Mesothelial cell of epicardium (in vitro differentiated cells): ENCODE measurements at places on chromosomes 1 and 21.

- DNase-seq: no peak
Measured at GRCh38 chr1:172483448-172483847, 39.6 kb upstream of the PIGC start.

- DNase-seq: no peak
Measured at GRCh38 chr1:200181861-200182260, 154.4 kb downstream of the NR5A2 start.

GRCh38 chr1:32047701-32048100 lies 25.0 kb upstream of the TMEM39B start:
- no peak for DNase-seq

- DNase-seq: no peak
Measured at GRCh38 chr1:156942176-156942575, 21.7 kb downstream of the LRRC71 start.

DNA sequence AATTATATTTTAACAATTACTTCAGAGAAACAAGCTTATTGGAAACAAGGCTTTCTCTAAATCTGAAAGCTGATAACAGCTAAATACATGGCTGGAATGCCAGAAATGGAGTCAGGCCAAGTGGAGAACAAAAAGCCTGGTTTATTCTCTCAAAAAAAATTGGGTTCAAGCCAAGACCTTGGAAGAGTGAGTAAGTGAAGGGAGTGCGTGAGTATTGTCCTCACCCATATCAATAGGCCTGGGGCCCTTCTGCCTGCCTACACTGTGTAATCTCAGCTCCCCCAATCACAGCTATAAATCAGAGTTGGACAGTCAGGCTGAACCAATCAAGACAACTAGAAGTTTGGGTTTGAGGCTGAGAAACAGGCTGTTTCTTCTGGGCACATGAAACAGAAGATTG lies 7.4 kb downstream of the KYAT3 start:
- no peak for DNase-seq

DNA sequence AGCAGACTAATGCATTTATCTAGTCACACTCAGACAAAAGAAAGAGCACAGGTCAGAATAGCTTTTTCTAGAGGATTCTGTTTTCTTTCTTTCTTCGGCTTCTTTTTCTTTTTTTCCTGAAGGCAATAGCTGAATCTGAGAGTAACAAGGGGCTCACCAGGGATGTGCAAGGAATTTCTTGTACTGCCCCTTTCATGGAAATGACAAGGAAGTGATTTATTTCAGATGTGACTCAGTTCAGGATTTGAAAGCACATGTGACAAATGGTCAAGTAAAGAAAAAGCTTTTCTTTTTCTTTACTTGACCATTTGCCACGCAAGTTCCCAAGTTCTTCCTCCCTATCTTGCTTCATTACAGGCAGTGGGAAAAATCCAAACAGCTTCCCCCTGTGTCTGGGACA lies 202.0 kb downstream of the GABPA start:
- no peak for DNase-seq

DNA sequence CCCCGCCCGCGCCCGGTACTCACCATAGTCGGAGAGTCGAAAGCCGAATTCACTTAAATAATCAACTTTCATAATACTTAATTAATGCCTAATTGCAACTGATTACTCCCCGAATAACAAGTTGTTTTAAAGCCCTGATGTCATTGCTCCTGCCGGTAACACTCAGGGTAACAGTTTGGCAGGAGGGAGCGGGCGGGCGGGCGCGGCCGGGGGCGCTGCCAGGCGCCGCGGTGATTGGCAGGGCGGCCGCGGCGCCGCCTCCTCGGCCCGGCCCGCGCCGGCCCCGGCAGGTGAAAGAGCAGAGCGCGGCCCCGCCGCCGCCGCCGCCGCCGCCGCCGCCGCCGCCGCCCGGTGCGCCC lies 102.2 kb downstream of the CASZ1 start:
- DNase-seq: no peak

- DNase-seq: peak; percentile 36
Measured at GRCh38 chr1:20185834-20186782, at the start of the genes PLA2G2C and UBXN10. Gene PLA2G2C (minus strand): TSS chr1:20186518. CDS start chr1:20177363, 9,155 bp downstream. Gene UBXN10 (plus strand): TSS chr1:20186096. CDS start chr1:20190562, 4,466 bp downstream.

GRCh38 chr1:36733748-36734147 lies 251.0 kb upstream of the CSF3R start:
- DNase-seq: peak; percentile 9

- DNase-seq: peak; percentile 71
Measured at GRCh38 chr1:149888247-149888998, 10.9 kb upstream of the BOLA1 start.

DNA sequence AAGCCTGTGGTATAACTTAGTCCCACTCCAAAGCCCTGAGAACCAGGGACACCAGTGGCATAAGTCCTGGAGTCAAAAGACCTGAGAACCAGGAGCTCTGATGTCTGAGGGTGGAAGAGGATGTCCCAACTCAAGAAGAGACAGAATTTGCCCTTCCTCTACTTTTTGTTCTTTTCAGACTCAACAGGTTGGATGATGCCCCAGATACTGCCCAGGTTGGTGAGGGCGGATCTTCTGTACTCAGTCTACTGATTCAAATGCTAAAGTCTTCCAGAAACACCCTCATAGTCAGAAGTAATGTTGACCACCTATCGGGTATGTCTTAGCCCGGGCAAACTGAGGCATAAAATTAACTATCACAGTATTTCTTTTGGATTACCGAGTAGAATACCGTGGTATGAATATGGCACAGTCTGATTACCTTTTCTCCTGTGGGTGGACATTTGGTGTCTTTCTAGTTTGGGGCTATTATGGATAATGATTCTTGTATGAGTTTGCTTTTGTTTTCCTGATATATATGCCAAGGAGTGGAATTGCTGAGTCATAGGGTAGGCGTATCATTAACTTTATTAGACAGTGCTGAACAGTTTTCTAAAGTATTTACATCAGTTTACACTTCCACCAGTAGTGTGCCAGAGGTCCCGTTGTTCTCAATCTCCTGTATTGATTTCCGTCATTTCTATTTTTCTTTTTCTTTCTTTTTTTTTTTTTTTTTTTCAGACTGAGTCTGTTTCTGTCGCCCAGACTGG lies 3.2 kb upstream of the CHAF1B start:
- DNase-seq: no peak

- DNase-seq: no peak
Measured at GRCh38 chr1:216183007-216183406, 240.2 kb downstream of the USH2A start.

DNA sequence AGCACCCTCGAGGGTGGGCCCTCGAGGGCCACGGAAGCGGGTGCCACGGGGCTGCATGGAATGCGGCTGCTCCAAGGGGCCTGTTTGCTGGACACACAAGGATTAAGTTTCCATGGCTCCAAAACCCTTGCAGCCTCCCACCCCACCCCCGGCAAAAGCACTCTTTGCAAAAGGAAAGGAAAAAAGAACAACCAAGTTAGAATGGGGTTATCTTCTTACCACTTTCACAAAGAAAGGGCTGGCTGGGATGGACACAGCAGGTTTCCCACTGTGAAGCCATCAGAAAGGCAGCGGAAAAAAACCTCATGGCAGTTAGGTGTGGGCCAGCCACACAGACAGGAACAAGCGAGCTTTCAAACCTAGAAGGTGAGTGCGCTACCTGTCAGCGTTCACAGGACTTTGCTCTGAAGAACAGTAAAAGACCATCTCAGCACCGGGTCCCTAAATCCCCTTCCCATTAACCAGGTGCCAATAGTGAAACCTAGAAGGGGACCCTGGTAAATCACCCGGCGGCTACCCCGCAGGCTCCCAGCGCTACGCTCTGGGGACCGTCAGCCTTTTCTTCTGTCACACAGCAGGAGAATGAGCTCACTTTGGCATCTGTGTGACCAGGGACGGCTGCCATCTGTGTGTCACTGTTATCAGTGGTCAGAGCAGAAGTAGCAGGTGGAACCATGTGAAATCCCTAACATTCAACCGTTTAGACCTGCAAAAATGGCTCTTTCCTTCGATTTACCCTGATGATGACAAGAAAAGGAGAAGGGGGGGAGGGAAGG lies 93.0 kb downstream of the SIM2 start:
- no peak for DNase-seq

DNA sequence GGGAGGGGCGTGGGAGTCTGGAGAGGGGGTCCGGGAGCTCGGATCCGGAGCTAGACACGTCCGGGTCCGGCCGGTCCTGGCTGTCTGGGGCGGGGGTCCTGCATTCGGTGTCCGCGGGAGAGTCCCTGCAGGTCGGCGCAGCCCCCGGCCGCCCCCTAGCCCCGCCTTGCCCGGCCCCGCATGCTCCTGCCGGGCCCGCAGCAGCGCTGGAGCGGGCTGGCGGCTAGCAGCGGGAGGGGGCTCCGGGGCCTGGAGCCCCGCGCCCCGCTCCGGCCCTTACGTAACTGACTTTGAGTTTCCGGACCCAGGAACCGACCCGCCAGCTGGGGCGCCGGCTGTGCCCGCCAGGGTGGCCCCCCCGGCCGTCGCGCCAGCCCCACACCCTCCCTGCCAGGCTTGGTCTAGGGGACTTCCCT lies 26.9 kb upstream of the EPB41 start:
- DNase-seq: no peak
